ENCODE measurements at places on chromosomes 1 and 21. TPM values are rescaled to one million over a fixed set of nuclear protein-coding genes. Genes with fewer than 3 reads are reported as not detected.

SYNJ1 gene
- polyA plus RNA-seq: 6.6 TPM

THEM5 gene
- not detected for polyA plus RNA-seq

DNA sequence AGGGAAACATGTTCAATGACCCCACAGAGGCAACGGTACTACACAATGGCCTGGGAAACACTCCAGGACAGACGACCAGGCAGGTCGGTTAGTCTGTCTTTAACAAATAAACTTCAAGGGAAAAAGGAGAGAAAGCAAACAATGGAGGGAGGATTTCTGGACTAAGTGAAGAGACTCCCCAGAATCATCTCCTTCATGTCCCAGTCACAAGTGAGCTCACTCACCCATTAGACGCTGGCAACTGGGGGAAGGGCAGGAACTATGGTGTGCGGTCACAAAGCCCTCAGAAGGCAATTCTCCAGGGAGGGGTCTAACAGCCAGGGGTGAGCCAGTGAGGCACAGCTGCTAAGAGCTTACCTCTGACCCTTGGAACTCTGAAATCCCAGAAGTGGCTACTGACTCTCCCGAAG lies 55.7 kb upstream of the NADK start:
- DNase-seq: peak; percentile 81

C4BPA gene
- not detected for polyA plus RNA-seq

DNA sequence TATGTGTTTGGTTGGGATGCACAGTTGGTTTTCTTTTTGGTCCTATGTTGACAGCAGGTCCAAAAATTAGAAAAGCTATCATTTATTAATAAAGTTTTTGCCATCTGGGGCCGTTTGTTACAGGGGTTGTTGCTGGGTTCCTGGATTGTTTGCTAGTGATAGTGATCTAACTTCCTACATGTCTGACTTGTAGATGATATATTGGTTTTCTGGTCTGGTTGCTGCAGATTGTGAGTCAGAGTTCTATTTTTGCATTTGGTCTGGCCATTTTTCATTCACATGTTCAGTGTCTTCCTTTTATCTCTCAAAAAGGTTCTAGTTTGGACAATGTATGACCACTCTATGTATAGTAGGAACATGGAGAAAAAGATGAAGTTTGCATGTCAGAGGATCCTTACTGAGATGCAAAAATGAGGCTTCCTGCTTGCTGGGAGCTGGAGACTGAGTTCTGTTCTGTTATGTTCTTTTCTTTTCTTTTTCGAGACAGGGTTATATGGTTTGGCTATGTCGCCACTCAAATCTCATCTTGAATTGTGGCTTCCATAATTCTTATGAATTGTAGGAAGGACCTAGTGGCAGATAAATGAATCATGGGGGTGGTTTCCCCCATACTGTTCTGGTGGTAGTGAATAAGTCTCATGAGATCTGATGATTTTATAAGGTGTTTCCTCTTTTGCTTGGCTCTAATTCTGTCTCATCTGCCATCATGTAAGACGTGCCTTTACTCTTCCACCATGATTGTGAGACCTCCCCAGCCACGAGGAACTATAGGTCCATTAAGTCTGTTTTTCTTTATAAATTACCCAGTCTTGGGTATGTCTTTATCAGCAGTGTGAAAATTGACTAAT lies 4.2 kb upstream of the NVL start:
- DNase-seq: no peak

DNA sequence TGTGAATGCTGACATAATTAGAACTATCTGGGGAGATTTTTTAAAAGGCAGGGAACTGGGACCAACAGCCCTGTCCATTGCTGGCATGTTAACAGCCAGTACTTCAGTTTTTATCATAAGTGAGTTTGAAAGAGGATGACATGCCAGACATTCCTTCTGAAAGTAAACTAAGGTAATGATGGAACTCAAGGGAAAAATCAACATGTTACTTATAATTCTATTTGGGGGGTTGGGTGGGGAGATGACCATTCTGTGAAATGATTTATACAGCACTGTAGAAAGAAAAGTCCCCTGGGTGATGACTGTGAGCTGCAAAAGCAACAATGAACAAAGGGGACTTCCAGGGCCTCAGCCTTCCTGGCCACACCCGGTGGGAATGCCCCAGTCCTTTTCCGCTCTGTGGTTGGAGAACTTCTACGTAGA lies 5.4 kb upstream of the LAMC2 start:
- DNase-seq: peak; percentile 76

ZMYM4 gene
- 11.2 TPM for polyA plus RNA-seq

DNA sequence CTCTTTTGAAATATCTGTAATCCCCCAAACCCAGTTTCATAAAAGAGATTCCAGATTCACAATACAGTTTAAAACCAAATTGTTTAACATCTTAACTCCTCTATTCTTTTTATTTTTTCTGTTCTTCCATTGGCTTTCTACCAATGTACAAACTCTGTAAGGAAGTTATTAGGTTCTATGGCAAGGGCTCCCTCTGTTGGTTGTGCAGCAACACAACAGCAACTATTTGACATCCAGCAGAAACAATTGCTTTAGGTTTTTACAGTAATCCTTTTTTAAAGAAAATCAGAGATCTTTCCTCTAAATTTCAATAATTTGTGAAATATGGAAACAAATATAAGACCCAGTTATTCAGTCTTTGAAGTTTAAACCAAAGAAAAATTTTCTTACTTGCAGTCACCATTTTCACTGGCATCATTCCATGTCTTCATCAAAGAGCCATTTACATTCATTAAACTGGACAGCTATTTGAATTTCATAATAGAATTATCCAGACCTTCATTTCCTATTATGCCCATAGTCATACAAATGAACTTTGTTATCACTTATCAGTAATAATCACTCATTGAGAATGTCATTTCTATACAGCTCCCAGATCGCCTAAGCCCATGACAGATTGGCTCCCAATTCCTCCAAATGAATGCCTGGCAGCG lies 46.5 kb upstream of the RNF11 start:
- peak; percentile 31 for DNase-seq

DNA sequence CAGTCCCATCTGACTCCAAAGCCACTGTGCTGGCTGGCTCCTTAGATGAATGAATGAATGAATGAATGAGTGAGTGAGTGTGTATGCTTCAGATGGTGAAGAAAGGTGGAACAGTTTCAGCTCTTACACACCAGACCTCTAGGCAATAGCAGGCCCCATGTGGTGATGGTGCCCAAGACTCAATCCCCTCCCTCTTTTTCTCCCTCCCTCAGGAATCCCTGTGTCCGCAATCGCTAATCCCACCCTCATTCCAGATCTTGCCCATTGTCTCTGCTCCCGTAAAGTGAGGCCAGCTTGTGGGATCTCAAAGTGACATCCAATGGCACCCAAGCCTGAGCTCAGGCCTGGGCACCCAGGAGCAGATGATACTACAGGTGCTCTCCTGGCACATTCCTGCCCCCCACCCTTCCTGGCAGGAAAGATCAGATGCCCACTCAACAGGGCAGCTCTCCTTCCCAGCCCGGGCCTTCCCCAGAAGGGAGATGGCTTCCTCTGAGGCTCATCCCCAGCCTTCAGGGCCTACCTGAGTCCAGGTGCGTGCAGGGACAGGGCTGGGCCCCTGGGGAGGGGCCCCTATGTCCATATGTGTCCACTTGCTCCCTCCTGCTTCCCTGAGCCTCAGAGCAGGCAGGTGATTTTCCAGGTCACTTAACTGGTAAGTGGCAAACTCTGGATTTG lies 106.4 kb downstream of the HMGB4 start:
- DNase-seq: no peak

GRCh38 chr1:6098303-6099215 lies 52.9 kb downstream of the KCNAB2 start:
- no peak for DNase-seq

CR1L gene
- polyA plus RNA-seq: 1.4 TPM

DNA sequence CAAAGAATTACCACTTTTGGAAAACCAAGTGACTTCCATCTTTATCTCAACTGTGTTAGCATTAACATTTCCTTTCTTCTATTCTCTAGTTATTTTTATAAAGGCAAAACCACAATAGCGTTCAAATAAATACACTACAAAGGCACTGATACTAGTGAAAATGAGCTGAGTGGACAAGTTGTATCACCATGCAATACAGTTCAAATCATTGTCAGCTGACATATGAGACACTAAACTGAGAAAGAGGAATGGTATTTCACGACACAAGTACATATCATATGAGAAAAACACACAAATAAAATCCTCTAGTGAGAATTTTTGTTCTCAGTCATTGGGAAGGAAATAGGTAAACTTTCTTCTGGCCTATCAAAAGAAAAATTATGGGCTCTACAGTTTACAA lies 26.2 kb downstream of the ENAH start:
- DNase-seq: no peak

DNA sequence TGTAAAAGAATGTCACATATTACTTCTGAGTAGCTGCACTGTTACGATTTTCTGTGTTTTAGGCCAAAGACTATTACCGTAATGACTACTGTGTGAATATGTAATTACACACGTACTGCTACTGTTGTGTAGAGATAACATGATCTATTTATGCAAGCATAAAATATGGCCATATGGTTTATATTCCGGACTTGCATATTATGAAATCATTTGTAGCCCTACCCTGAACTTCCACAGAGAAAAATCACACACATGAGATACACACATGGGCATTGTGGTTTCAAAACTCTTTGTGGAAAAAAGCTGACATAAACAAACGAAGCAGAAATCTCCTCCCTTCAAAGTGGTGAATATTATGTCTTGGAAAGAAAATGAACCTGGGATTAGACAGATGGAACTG lies 373.0 kb upstream of the ADAMTS5 start:
- peak; percentile 10 for DNase-seq

DNA sequence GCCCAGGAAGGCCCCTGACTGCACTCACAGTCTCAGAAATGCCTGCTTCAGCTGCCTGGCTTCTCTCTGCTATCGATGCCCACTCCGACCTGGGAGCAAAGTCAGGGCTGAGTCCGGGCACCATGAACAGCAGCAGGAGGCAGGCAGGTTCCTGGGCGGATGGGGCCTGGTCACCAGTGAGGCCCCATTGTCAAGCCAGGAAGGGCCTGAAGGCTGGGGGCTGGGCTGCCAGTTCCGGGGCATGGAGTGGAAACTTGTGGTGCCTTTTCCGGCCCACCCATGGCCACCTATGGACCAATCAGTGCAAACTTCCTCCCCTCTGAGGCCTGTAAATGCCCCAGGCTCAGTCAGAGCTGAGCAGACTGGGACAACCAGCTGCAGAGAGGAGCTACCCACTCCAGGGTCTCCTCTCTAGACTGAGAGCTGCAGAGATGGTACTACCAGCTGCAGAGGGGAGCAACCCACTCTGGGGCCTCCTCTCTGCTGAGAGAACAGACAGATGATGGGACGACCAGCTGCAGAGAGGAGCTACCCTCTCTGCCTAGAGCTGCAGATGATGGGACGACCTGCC lies 286.5 kb downstream of the SMYD3 start:
- DNase-seq: no peak

RNF186 gene
- polyA plus RNA-seq: 111 TPM

DAB1 gene
- not detected for polyA plus RNA-seq

DNA sequence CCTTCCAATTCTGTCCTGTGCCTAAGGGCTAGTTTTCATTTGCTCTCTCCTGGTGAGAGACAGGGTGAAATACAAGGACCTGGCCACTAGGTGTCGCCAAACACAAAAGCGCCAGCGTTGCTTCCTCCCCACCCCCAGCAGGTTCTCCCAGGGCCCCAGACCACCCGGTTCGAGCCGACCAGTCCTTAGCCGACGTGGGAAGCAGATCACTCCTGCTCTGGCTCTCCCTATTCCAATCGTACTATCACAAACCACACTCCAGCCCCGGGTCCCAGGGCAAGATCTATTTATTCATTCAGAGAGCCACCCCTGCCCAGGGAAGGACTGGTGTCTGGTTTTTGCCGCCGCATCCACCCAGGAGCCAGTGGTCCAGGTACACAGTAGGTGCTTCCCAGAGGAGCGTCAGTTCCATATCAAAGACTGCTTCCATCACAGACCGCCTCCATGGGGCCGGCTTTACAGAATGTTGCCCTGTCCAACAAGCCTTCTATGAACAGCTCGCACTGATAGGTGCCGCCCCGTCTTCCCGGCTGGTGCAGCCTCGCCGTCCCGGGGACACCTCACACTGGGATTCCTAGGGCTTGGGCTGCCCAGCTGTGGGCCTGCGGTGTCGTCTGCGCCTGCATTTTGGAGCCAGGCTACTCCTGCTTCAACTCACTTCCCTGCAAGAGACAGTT lies 35.0 kb downstream of the CTNNBIP1 start:
- peak; percentile 91 for DNase-seq

GRCh38 chr21:17105932-17106331 lies 406.9 kb upstream of the CXADR start:
- no peak for DNase-seq

DNA sequence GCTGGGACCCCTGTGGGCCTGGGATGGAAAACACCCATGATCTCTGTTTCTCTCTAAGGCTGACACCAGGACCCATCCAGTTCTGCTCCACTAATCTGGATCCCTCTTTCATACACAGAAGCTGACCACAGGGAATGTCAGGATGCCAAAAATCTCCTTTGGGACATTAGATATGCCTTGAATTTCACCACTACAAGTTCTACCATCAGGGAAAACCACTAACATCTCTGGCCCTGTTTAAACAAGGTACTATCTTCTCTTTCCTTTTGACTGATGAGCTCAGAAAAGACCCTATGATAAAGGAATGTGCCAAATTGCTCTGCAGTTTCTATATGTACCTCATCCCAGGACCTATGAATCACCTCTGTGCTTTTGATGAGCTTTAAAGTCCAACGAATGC lies 10.2 kb upstream of the PLXNA2 start:
- no peak for DNase-seq

FAAH gene
- 50.7 TPM for polyA plus RNA-seq

GRCh38 chr1:112981426-112981825 lies 25.4 kb upstream of the SLC16A1 start:
- no peak for DNase-seq

- DNase-seq: no peak
Observed at GRCh38 chr1:27689423-27690173, 17.6 kb upstream of the IFI6 start.

OR2T11 gene
- polyA plus RNA-seq: not detected

DNA sequence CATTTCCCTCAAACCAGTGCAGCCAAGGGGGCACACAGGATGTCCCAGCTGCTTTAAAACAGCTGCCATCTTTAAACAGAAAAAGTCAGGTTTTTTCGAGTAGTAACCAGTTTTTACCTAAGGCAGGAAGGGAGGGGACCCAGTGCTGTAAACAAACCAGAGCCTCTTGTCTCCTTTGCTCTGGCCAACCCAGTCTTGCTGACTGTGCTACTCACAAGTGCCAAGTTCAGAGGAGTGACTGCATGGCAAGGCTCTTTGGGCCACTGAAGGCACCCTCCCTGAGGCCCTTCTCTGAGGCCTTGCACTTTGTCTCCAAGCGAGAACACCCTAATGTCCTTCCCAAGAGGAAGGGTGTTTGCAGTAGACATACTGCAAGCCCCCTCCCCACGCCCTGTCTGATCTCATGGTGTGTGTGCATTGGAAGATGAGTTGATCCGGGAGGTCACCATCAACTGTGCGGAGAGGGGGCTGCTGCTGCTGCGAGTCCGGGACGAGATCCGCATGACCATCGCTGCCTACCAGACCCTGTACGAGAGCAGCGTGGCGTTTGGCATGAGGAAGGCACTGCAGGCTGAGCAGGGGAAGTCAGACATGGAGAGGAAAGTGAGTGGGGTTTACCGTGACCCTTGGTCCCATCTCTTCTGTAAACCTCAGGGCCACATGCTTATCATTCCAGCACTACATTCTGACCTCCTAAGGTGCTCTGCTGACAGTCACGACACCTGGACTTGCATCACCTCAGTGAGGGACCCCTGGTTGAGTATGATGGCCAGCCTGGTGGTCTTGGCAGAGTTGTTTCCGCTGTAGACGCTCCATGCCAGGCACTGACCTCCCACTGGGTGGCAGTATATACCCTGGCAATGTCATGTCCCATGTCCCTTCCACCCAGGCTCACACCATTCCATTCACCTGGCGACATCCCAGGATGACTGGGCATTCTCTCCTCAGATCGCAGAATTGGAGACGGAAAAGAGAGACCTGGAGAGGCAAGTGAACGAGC lies 4.7 kb downstream of the DNALI1 start:
- DNase-seq: no peak
